D721Med (cell line): ENCODE measurements at places on chromosomes 5 and 9.
A peak's percentile ranks its signal among the peaks of the same experiment; 100 is the strongest.

- DNase-seq = no peak
Measured at GRCh38 chr9:128637656-128638055, 19.0 kb downstream of the DYNC2I2 start.

DNA sequence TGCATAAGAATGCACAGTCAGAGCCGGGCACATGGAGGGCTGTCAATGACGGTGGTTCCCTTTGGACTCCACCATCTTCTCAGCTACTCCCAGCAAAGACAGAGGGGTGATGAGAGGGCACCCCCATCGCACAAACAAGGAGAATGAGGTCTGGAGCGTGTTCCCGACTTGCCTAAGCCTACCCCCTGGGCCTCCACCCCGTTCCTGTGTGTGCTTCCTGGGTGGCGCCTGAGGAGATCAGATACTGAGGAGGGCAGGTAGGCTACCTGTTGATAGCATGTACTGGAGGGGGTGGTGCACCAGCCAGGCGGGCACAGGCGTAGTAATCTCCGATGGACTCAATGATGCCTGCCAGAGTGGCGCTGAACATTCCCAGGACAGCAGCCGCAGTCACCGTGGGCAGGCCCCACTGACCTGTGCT lies 4.1 kb downstream of the SLC23A1 start:
- peak; percentile 12 for DNase-seq

DNA sequence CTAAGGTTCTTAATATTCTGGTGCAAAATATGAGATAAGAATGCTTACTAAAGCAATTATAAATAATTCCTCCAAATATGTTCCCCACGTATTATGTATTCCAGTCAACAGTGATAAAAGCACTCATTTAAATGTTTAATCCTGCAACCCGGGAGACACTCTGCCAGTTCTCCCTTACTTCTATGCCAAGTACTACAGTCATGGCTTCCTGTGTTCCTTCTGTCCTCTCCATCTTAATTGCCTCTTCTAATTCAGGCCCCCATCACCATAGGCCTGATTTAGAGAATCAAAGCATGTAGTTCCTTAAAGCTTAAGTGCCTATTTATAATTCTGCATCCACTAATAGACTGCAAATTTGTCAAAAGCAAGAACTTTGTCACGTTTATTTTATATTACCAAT lies 474.8 kb downstream of the SEMA5A start:
- DNase-seq = no peak

DNA sequence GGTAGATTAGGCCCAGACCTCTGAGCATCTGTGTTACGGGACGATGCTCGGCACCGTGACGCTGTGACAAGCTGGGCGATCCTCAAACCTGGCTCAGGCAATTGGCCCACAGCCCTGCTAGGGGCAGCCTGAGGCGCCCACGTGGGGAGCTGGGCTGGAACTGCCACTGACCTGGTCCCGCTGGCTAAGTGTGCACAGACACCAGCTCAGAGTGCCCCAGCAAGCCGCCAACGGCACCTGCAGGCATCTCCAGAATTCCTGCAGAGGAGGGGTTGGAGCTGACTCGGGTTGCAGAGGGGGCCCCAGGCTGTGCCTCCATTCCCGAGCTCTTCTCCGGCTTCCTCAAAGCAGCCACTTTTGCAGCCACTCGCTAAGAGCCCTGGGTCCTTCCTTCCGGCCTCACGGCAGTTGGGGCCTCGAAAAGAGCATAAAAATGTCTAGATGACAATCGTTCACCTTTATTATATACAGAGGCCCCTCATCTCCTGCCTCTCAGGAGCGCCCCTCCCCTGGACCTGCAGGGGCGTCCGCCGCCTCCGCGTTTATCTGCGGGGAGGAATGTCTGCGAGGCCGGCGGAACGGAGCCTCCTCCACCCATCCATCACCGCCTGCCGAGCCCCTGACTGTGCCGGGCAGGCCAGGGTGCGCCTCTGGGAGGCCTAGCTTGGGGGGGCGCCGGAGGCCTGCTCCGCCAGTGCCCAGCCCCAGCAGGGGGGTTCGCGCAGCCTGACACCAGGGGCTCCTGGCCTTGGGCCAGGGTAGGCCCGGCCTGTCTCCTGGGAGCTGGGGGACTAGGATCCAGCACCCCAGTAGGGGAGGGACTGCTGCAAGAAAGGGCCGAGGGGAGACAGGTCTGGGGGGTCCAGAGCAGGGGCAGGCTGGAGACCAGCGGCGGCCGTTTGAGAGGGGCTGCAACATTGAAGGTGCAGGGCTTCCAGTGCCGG lies 144.9 kb downstream of the BARX1 start:
- no peak for DNase-seq

DNA sequence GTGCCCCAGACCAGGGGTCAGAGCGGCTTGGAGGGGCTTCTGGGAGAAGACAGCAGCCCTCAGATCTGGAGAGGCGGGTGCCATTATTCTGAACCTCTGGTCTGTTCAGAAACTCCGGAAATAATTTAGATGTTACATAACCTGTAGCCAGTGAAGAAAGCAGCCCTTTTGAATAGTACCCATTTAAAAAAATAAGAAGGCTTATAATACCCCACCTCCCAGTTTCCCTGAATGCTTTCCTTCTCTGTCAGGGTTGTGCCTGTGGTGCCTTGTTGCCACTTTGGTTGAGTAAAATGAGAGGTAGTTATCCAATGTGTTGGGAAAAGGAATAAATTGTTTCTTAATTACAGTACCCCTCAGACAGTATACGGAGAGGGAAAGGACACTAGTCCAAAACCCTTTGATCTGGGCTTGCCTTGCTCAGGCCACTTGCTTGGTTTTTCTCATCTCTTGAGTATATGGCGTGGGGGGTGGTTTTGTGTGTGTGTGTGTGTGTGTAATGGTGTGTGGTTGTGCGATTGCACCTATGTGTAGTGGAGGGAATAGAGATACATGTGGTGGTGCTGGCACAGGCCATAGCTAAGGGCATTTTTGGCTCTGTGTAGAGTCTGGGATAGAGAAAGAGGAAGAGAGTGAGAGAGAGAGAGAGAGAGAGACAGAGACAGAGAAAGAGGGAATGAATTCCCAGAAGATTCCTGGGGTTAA lies 59.1 kb upstream of the TLR4 start:
- DNase-seq = no peak

GRCh38 chr9:81317939-81318338 lies 371.4 kb downstream of the TLE1 start:
- DNase-seq = no peak

- DNase-seq = no peak
Measured at GRCh38 chr9:6052293-6052919, 37.0 kb upstream of the RANBP6 start.

- no peak for DNase-seq
Measured at GRCh38 chr5:10374046-10375022, 20.8 kb downstream of the MARCHF6 start.

DNA sequence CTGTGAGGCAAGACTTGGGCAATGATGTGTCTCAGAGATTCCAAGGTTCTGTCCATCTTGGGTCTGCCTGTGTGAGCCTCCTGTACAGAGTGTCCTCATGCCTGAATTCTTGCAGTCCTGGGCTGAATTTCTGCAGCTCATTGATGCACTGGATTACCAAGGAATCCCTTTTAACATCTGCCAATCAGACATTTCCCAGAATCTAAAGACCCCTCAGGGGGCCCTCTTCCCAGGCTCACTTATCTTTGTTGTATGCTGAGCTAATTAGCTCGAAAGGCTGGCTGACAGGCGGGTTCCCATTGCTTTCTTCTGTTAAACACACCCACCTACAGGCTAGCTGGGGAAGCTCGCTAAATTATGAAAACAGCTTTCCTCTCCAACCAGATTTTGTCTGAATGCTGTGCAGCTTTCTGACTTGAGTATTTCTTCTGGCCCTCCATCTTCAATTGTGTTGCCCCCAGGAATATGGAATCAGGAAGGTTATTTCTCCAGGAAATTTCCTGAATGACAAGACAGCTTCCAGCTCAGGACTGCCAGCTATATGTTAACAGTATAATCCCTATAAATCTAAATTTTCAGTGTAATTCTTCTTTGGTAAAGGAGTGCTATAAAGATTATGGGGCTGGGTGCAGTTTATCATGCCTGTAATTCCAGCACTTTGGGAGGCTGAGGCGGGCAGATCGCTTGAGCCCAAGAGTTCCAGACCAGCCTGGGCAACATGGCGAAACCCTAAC lies at the start of gene LIX1:
Gene LIX1 (minus strand): TSS at position 91 of the 734 bp plus-strand sequence. CDS start 35 bp downstream, at position 56.
- DNase-seq = peak; percentile 11

- DNase-seq = no peak
Measured at GRCh38 chr5:111311666-111312065, 87.5 kb downstream of the CAMK4 start.

- no peak for DNase-seq
Measured at GRCh38 chr9:114231273-114231672, 75.9 kb downstream of the COL27A1 start.

GRCh38 chr5:114223866-114224265 lies 138.0 kb upstream of the KCNN2 start:
- no peak for DNase-seq

- DNase-seq = no peak
Measured at GRCh38 chr9:14565352-14566016, 127.7 kb downstream of the ZDHHC21 start.

GRCh38 chr5:55868846-55869245 lies 17.7 kb downstream of the IL31RA start:
- no peak for DNase-seq

- DNase-seq = no peak
Measured at GRCh38 chr5:180795771-180796313, 6.8 kb downstream of the MGAT1 start.

DNA sequence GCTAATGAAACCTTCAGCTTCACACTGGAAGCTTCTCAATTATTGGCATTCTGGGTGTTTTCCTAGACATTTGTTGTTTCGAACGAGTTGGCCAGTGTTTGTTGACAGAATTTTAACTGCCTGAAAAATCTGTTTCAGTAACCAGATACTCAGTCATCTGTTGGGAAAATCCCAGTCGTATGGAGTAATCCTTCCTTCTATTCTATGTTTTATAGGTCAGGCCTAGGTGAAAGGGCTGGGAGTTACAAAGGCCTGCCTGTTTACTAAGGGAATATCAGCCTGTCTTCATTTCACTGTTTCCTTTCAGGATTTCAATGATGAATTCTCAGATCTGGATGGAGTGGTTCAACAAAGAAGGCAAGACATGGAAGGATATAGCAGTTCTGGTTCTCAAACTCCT lies 59.9 kb downstream of the GRAMD2B start:
- no peak for DNase-seq

DNA sequence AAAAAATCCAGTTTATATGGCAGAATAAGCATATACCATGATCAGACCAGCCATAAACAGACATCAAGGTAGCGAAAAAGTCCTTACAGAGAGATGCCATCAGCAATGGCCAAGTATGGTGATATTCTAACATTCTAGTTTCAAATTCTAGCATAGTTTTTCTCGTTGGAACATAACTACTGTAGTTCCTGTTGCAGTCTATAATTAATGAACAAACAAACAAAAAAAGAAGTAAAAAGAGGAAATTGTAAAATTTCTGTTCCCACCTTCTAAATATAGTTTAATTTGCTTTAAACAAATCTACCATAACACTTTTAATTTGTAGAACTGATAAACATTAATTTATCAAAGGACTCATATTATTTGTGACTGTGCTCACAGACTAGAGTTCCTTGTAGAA lies 9.9 kb upstream of the CD180 start:
- DNase-seq = no peak

DNA sequence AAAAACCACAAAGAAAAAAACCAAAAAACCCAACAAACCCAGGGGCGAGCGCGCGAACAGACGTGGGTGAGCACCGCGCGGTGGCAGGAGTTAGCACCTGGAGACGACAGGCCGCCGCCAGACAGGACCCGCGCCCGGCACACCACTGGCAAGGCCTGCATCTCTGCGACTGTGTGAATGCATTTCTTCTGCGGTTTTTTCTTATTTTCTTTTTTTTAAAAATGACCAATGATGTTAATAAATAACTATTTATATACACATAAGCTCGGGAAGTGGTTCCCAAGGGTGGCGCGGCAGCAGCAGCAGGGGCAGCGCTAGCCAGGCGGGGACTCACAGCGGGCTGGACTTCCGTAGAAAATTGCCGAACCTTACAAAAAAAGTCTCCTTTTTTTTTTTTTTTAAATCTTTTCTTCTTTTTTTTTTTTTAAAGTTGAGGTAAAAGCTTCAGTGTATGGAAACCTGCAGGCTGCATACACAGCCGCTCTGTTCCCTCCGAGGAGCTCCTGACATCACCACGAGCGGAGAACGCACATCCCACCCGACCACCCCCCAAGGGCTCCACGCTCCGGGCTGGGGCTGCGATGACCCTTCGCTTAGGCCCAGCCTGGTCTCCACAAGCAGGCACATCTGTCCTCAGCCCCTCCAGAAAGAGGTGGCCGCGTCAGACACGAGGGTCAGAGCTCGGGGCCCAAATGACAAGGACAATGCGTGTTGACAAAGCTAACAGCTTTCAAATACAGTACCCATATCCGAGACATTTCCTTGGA lies 7.4 kb downstream of the BRD3OS start:
- no peak for DNase-seq

GRCh38 chr9:107665057-107665456 lies 175.5 kb upstream of the KLF4 start:
- DNase-seq = no peak

DNA sequence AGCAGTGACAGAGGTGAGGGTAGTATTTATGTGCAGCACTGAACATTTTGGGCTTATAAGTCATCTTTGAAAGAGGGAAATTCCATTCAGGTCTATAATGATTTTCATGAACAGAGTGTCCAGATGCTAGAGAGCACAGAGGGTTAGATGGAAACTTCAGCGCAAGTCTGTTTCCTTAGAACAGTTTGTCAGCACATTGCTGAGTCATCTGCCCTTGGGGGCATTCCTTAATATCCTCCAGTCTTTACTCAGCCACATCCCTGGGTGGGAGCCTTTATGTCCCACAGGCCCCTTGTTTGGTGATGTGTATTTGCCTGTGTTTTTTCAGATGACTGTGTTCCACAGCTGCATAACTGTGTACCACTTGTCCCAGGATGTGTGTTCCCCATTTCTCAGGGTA lies 138.5 kb upstream of the S1PR3 start:
- no peak for DNase-seq

DNA sequence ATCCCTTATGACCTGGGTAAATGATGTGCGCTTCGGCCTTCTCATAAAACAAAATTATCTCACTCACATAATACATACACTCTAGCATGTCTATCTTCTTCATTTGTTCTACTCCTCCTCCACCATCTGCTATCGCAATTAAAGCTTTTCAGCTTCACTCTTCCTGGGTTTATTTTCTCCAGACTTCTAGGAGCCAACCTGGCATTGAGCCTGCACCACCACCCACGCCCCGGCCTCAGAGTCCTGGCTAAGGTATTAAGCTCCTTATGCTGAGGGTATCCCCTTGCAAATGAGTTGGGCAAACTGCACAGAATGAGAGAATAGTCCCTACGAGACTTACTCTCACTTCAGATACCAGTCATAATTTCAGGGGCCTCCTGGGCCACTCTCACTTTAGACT lies 236.1 kb upstream of the CDH12 start:
- no peak for DNase-seq

DNA sequence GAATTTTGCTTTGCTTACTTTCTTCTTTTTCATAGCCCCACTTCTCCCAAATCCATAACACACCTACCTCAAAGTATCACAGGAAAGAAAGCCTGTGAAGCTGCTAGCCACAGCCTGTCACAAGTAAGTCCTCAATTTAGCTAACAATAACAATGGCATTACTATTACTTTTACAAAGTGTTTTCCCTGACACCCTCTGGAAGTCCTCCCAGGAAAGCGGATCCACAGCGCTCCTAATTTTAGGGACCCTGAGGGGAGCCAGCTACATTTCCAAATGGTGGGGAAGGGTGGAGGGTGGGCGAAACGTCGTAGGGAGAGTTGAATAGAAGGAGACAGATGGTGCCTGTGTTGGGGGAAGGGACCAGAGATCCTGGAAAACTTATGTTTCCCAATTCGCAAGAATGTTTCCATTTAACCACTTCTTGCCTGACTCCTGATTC lies 523 bp upstream of the WWC1 start:
- no peak for DNase-seq

GRCh38 chr5:105619725-105620124 lies 2051.0 kb downstream of the EFNA5 start:
- DNase-seq = no peak
